ENCODE measurements at places on chromosomes 1 and 21. TPM values are rescaled to one million over a fixed set of nuclear protein-coding genes. Genes with fewer than 3 reads are reported as not detected.

C1orf185 gene
- not detected for total RNA-seq

CD84 gene
- total RNA-seq: 20.2 TPM

DNA sequence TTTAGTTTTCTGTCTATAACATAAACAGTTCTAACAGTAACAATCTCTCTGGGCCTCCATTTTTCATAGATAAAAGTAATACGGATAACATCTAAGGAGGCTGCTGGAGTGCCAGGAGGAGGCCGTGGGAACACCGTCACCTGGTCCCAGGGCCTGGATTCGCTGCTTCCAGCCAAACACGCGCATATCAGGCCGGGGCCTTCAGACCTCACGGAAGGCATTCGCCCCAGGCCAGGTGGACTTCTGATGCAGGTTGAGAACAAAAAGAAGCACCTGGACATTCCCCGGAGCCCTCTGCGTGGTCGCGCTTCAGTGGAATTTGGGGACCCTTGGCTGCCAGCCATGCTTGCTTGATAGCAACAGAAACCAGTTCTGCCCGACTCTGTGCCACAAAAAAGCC lies 113.1 kb upstream of the GUCA2B start:
- DNase-seq: no peak

LMOD1 gene
- not detected for total RNA-seq

DNA sequence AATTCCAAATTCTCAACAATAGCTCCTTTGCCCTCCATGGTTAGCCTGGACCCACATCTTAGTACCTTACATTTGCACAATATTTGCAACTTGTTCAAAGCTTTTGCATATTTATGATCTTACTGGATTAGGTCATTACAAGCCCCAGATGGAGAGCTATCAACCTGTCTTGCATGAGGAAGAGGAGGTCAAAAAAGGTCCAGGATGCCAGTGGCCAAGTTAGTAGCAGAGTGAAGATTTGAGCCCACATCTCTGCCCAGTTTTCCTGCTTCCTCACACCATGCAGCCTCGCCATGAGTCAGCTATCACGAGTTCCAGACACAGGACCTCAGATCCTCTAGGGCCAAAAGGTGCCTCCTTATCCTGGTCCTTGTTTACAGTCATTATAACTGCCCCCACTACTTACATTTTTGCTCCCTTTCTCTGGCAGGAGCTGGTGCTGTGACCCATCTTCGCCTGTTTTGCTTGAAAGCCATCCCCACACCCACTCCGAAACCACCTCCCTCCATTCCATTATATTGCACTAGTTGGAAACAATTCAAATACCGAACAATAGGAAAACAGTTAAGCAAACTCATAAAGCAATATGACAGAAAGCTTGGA lies 5.0 kb upstream of the AHCYL1 start:
- DNase-seq: no peak

DNA sequence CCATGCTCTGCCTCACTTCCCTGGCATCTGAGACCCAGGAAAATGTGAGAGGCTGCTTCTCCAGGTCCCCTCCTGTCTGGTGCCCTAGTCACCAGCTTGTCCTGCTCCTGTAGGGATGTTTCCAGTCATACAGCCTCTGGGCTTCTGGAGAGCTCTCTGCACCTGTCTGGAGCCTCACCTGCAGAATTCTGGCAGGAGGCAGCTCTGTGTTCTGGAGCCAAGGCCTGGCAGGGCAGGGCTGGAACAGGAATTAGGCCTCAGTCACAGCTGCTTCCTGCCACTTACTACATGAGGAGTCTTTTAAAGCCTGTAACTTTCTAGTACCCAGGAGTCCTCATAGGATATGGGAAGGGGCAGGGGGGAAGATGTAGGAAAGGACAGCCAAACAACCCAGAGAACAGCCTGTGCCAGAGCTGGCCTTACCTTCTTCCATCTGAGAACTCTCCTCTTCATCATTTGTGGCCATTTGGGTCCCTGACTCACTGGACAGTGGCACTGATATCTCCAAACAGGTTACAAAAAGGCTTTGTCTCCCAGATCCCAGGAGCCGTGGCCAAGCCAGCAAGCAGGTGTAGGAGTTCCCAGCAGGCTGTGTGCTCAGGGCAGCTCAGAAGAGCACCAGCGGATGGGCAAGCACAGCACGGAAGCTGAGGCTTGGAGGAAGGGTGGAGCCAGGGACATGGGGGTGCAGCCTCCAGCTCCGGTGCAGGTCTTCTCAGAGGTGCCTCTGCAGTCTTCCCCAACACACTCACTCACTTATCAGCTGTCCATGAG lies 31.4 kb upstream of the ARTN start:
- no peak for DNase-seq

DNA sequence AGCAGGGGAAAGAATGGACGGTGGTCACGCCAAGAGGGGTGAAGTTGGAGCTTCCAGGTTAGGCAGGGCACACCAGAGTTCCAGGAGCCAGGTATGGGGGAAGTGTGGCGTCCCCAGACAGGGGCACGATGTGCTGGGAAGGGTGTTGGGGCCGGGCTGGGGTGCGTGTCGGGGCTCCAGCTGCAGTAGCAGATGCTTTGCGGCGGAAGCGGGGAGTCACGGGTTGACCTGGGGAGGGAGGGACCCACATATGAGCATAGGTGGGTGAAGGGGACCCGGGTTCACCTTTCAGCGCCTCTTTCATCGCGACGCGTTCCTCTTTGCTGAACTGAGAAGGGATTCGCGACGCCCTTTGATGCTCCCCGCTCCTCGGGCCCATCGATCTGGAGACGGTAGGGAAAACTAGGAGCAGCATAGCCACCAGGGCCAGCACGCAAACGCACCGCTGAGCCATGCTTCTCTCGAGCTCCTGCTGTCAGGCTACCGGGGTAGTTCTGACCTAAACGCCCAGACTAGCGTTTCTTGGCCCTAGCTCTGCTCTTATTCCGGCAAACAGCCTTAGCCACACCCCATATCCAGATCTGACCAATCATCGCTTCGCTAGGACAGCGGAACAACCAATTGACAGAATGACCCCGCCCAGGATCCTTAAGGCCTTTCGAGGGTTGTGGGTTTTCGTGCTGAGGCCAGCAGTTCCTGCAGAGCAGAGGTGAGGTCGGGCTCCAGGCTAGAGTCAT lies at the start of gene PM20D1:
TSS of gene PM20D1 (minus strand) at position 514 of the 737 bp plus-strand sequence. CDS start at position 454, 60 bp downstream.
- peak; percentile 92 for DNase-seq

GJA9 gene
- total RNA-seq: not detected

VWA5B1 gene
- not detected for total RNA-seq

ASB17 gene
- not detected for total RNA-seq

DNA sequence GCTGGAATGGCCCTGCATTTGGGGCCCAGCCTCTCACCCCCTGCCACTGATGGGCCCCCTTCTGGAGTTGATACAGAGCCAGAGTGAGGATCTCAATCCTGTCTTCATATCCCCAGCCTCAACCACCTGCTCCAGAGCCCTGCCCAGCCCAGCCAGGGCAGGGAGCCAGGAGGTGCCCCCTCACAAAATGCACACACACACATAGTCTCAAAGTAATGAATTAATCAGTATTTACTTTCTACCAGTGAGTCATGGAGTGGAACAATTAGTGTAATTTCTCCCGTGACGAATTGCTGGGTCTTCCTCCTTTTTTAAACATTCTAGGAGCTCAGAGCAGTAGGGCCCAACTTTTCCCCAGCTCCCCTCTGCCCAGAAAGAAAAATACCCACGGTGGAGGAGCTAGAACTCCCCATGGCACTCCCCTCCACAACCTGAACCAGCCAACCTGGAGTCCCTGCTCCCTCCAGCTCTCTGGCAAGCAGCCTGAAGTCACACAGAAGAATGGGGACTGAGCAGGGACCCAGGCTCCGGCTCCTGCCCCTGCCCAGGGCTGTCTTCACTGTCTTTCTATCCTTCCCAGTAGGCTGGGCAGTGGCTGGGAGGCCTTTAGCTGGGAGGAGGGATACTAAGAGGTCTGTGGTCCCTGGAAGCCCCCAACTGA lies 29.3 kb downstream of the SDC3 start:
- DNase-seq: no peak

GRCh38 chr1:211135342-211135950 lies 1.5 kb upstream of the KCNH1 start:
- DNase-seq: no peak

- no peak for DNase-seq
These were observed 14.2 kb upstream of the MCOLN3 start for GRCh38 chr1:85062425-85063026.

TMEM240 gene
- total RNA-seq: 0.29 TPM

NUP210L gene
- 0.12 TPM for total RNA-seq

- no peak for DNase-seq
These were observed 61.8 kb upstream of the GORAB start for GRCh38 chr1:170470121-170470520.

- DNase-seq: no peak
These were observed 18.1 kb upstream of the ENAH start for GRCh38 chr1:225670806-225671733.

All from activated CD4-positive, alpha-beta memory T cell treated with anti-CD3 and anti-CD28 coated beads for 36 hours (primary cell).